Ureter (tissue), 1 donor: ENCODE measurements at places on chromosomes 3 and 15.

DNA sequence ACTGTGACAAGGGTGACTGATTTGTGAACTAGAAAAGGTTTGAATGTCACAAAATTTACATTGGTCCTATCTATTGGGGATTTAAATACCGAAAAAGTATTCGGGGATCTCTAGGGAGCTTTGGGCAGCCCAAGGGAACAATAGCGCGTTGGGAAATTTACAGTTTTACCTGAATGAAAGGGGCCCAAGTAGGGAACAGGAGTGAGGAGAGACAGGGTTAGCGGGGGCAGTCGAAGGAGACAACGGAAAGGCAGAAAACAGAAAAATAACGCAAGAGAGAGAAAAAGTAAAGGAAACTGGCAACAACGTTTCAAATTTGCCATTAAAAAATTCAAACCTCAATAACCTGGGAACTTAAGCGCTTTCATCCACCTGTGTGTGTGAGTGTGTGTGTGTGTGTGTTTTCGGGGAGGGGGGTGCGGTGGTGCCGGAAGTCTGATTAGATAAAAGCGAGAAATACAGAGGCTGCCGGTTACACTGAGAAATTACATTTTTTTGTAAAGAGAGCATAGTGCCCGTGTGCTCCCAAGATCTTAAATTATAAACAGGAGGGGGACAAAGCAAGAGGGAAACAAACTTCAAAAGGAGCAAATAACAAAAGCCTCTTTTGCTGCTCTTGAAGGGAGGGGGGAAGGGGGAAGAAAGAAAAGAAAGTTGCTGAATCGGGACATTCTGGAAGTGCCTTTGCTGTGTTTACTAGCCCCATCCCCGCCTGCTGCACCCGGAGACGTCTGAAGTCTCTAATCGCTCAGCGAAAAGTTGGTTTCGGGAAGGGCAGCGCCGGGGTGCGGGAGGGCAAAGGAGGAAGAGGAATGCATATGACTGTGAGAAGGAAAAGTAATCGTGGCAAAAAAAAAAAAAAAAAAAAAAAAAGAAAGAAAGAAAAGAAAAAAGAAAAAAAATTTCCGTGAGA is 721 bp upstream of the ZIC1 start:
- DNase-seq, result no peak

- no peak for DNase-seq
Measured at GRCh38 chr15:25789211-25789610, 73.9 kb downstream of the ATP10A start.

- no peak for DNase-seq
Measured at GRCh38 chr15:33567652-33568051, 256.9 kb downstream of the RYR3 start.

DNA sequence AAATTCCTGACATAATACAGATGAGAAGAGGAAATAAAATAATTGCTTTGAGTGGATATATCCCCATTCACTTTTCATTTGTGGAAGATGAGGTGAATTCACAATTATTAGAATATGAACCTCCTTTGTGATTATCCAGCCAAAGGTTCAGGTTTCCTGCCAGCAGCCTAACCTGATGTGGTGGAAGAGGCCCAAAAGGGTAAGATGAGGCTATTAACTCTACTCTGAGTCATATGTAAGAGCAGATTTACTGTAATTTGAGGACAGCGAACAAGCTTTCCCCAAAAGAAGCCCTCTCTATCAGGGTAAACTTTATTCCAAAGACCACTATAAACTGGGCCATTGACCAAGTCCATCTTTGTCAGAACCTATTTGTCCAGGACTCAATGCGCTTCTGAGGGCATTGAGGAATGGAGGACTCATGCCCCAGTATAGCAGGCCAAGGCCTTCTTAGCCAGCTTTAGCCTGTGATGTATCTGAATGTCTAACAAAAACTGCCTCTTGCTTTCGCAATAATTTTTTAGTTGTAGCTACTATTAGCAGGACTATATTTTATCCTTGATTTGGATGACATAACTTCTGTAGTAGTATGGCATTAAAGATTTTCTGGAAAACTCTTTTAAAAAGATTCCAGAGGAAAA is 91.1 kb upstream of the ARL6 start:
- DNase-seq, result no peak

DNA sequence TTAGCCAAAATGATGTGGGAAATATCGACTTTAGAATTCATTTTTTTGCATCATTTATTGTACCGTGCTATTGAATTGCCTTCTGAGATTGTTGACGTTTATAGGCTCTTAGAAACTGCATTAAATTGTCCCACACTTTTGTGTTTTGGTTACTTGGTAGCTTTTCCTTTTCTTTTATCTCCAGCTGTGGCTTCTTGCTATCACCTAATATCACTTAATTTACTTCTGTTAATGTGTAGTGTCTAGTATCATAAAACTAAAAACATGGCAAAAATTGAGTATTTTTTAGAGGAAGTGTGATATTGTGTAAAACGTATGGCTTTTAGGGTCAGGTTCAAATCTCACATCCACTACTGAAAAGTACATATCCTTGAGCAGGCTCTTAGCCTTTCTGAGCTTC is 11.2 kb downstream of the TMOD3 start:
- DNase-seq, result no peak
